Activated CD4-positive, alpha-beta T cell treated with anti-CD3 and anti-CD28 coated beads, Interleukin-2, amount 50 U/mL, for 4 hours (primary cell): ENCODE measurements at places on chromosomes 12 and 14.

- no peak for DNase-seq
Measured at GRCh38 chr14:45907782-45908181, 654.8 kb upstream of the MIS18BP1 start.

GRCh38 chr12:27229367-27229766, 14.7 kb upstream of the STK38L start:
- DNase-seq, result no peak

GRCh38 chr12:46147144-46147543, 121.7 kb downstream of the SLC38A1 start:
- DNase-seq, result no peak

DNA sequence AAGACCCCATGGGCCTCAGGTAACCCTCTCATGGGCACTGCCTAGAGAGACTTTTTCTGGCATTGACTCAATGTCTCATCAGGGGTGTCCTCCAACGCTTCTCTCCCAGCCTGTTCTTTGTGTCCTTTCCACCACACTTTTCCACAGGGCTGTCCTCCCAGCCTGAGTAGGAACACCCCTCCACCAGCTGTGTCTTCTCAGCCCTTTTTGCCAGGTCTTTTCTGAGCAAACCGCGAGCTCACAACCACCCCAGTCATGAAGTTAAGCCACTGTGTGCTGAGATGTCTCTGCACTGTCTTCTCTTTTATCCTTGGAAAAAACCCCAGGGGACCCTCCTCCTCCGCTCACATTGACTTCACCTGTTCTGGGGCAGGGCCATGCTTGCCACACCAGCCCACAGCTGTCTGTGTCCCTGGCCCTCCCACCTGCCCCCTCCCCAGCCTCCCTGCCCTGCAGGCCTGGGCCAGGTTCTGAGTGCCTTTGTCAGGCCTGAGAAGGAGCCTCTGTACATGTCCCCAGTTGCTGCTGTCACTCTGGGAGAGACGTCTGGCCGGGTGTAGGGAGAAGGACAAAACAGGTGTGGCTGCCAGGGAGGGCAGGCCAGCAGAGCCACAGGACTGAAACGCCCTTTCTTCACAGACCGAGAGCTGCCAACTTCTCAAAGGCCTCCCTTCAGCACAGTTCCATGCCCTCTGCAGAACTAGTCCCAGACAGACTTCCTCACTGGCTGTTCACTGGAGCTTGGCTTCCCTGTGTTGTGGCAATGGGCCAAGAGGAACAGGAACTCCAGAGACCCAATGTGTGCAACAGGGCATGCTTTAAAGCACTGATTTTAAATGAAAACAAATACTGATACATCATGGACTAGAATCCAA, 50.5 kb upstream of the PNMA1 start:
- no peak for DNase-seq

DNA sequence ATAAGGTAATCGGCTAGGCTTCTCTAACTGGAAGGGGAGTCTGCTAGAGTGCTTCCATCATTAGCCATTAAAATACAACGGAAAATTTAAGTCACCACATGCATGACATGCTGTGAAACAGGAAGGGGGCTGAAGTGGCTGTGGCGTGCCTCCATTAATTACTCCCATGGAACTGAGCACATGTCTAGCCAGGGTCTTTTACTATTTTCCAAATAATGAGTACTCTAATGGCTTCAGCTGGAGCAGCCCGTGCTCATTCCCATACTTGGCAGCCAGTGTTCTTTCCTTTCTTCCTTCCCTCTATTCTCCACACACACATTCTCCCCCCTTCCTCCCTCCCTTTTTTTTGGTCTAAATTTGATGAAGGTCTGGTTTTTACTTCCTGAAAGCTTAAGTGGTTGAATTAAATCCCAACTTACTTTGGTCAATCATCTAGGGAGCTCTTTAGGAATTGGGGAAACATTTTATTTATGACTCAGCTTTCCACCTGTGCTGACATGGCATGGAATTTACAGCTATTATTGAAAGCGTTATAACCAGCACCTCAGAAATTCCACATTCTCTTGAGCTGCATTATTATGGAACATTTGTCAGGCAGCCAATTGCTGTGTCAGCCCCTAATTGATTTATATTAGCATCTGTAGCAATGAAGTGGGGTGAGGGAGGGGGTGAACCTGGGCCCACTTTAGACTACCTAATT, 72.3 kb downstream of the LRIG3 start:
- DNase-seq, result no peak

GRCh38 chr12:76240281-76240680, 107.9 kb downstream of the BBS10 start:
- no peak for DNase-seq

DNA sequence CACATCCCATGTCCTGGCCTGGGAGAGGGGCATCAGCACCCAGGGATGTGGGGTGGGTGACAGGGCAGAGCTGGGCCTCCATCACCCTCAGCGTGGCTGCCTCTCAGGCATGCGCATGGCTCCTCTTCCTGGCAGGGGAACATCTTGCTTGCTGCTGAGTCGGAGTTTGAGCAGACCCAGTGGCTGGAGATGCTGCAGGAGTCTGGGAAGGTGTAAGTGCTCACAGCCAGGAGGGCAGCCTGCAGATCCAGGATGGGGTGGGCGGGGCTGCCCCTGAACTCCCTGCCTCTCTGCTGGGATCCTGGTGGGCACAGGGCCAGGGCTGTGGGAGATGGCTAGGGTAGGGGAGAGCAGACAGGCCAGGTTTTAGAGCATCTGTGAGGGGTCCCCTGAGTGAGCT, 16.2 kb downstream of the PLEKHD1 start:
- DNase-seq, result no peak

- DNase-seq, result no peak
Measured at GRCh38 chr12:58419905-58420304, 478.5 kb downstream of the ATP23 start.

DNA sequence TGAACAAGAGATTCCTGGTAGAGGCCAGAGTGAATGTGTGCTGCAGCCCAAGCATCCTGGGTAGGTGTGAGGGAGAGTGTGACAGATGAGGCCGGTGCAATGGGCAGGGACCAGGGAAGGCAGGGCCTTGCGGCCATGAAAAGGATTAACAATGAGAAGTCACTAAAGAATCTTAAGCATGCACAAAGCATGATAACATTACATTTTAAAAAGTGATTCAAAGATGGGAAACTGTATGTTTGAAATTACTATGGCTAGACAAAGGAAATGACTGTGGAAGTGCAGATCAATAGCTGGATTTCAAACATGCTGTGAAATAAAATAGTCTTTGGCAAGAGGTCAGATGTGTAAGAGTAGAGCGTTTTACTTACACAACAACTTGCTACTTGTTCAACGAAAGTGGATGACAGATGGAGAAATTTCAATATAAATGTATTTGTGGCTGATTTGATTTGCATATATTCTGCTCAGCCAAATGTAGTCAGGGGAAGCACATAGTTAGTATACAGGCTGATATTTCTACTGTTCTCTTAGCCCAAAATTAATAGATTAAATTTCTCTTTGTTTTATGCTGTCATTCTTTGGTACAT, 175.5 kb downstream of the CCDC59 start:
- DNase-seq, result no peak

GRCh38 chr14:53167602-53168328, 14.6 kb upstream of the DDHD1 start:
- no peak for DNase-seq

- DNase-seq, result no peak
Measured at GRCh38 chr14:72638021-72638420, 255.9 kb downstream of the DPF3 start.

- DNase-seq, result no peak
Measured at GRCh38 chr12:104702565-104703139, 245.9 kb downstream of the CHST11 start.

GRCh38 chr12:47773062-47773857, at the start of gene SLC48A1:
TSS of gene SLC48A1 (plus strand) at chr12:47773238. CDS start at chr12:47773305, 67 bp downstream.
- DNase-seq, result peak; percentile 59

DNA sequence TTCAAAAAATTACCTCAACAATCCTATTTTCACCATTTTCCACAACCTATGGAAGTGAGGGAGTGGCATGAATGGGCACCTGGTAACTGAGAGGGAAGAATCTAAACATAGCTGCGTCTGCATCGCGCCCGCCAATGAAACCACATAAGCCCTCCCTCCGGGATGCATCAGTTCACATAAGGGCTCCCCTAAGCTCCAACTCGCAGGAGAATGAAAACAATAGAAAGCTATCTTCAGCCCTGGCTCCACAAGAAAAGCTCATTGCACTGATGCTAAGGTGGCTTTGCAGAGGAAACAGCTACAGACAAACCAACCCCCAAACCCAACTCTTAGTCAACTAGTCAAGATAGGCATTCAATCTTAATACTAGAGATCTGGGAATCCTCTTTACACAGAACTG, 173.3 kb downstream of the FOXN3 start:
- DNase-seq, result no peak

DNA sequence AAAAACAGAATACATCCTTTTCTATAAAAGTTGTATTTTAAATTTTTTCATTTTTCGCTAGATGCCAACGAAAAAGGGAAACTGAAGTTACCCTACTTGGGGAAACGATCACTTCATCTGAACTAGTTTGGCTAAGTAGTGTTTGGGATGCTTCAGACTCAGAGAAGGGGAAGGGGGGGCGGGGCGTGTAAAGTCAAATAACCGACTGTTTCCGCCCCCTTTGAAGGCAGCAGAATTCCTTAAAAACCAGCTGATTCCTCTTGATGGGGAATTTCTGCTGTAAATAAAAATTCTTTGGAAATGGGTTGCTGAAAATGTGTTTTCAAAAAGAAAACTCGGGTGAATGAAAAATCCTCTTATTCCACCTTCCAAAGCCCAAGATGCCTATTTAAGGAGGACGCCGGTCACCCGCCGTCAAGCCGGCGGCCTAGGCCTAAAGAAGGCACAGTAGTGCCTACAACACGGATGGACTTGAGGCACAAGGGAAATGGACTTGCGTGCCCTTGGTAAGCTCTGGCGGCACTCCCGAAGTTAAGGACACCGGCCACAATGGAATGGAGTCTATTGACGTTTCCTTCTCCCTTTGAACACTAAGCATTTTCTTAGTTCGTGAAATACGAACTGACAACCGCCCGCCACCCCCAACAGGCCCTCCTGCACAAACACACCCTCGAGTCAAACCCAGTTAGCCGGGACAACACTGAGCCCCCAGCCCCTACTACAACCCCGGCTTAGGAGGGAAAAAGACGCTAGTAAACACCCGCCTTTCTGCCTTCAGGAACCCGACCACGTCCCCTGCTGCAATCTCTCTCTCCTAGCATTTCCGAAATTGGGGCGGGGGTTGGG, 1.9 kb downstream of the ATXN2 start:
- peak; percentile 4 for DNase-seq

DNA sequence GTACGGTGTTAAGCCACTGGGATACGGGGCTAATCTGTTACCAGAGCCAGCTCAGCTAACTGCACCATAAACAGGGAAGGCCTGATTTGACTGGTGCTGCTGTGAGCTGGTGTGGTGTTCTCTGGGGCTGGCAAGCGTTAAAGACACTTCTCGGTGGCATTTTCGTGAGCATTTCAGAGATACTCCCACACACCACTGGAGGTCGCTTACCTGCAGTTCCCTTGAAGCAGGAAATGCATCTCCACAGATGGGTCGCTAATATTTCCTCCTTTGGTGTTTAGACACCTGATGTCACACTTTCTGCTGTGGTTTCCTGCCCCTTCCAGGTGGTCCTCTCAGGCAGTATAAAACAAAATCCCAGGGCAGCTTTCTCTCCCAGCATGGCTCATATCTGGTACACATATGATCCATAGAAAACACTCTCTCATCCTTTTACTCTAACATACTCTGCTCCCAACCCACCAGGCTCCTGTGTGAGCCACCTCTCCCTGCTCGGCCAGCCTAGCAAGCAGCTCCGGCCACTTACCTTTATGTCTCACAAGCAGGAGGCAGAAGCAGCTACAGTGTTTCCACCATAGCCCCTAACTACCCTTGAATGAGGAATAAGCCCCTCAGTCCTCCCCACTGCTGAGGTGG, 129.9 kb upstream of the GRIN2B start:
- no peak for DNase-seq

DNA sequence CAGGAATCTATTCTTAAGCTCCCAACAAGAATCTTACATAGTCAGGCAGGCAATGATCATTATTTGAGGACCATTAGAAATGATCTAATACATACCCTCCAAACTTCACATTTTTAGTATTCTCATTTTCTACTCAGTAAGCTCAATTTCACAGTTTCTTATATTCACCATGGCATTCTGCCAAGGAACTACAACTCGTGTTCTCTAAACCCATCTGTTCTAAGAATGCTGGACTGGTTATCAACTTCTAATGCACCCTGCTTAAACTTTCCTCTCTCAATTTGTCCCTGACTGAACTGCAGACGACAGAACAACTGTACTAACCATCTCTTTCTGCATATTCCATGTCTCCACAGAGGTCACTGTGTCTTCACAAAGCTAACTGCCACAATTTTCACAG, 58.6 kb downstream of the GXYLT1 start:
- no peak for DNase-seq

- DNase-seq, result no peak
Measured at GRCh38 chr12:54222609-54223008, 33.8 kb upstream of the SMUG1 start.

GRCh38 chr12:71763677-71764379, 9.2 kb downstream of the RAB21 start:
- DNase-seq, result no peak

DNA sequence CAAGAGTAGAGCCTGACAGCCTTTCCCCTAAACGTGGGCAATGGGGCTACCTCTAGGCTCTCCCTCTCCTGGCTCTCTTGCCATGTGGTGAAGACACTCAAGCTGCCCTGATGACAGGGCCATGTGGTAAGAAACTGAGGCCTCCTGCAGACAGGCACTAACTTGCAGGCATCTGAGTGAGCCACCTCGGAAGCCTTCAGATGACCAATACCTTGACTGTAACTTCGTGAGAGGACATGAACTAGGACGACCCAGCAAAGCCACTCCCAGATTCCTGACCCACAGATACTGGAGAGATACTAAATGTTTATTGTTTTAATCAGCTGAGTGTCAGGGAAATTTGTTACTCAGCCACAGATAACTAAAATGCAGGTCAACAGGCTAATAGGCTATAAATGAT, 96.4 kb downstream of the EFCAB11 start:
- no peak for DNase-seq

DNA sequence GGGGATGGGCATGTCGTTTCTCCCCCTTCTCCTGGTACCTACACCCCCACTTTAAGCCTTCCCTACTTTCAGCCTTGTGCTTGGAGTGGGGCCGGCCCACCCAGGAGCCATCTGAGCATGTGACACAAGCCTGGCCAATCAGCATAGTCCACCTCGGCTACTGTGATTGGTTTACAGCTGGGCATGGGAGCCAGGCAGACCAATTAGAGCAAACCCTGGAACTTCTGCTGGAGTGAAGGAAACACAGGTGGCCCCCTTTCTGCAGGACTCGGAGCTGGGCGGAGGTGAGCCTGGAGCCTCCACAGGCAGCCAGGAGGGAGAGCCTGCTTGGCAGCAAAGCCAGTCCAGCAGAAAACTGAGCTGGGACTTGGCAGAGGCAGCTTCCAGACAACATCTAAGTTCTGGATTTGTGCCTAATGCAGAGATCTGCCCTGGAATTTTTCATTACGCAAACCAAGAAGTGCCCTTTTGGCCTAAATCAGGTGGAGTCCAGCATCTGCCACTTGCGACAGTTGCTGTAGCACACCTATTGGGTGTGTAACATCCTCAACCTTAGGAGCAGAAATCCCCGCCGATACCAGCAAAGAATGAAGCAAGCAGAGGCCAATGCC, 59.5 kb downstream of the SCARB1 start:
- DNase-seq, result no peak

DNA sequence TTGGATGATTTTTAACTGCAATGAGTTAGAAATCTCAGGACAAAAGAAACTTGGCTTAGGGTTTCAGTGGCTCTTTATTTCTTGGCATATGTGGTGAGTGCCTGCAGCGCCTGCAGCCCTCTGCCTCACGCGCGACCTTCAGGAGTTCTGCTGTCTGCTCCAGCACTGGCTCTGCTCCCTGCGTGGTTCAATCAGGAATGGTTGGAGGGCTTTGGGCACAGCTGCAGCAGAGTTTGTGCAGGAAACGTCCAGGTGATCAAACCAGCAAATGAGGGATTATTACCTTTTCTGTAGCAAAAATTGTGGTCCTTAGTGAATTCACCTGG, 19.8 kb downstream of the PPM1H start:
- DNase-seq, result no peak
